Naive B cell (primary cell): ENCODE measurements at places on chromosomes 1 and 21.
A peak's percentile ranks its signal among the peaks of the same experiment; 100 is the strongest.

- no peak for DNase-seq
Observed at GRCh38 chr1:79117376-79117775, 110.8 kb upstream of the ADGRL4 start.

- DNase-seq: no peak
Observed at GRCh38 chr1:8845104-8846097, 28.0 kb upstream of the RERE start.

DNA sequence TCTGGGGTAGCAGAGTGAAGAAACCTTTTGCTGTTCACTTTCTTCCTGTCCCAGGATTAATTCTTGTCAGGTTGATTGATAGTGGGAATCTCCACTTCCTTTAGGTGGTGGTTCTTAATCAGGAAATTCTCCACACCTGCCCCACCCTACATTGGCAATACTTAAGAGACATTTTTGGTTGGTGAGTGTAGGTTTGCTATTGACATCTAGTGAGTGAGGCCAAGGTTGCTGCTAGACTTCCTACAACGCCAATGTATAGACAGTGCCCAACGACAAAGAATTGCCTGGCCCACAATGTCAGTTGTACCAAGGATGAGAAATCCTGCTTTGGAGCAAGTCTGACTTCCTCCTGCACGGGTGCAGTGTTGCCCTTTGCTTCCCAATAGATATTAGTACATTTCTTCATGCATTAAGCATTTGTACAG lies 38.5 kb downstream of the MAP3K7CL start:
- DNase-seq: no peak

- no peak for DNase-seq
Observed at GRCh38 chr1:48869116-48869893, 92.6 kb upstream of the BEND5 start.

- DNase-seq: peak; percentile 67
Observed at GRCh38 chr21:33299181-33299752, 25.5 kb upstream of the IFNAR1 start.

- no peak for DNase-seq
Observed at GRCh38 chr1:53929246-53929960, 16.1 kb downstream of the IFT25 start.

GRCh38 chr1:201146626-201147390 lies 7.5 kb downstream of the TMEM9 start:
- no peak for DNase-seq

DNA sequence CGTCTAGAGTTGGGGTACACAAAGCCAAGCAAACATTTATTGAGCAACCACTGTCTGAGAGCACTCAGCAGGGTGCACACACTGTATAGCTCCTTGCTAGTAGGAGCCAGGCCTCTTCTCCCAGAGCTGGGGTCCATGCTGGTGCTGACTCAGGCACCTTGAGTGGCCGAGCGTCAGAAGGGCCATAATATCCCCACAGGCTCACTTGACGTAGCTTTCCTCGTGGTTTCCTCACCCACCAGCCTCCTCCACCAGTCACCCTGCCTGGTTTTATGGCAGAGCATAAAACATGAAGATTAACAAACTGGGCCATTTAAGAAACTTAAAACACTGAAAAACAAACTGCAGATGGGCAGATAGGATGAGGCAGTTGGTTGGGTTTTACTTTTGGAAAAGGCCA lies 361.5 kb downstream of the HHAT start:
- no peak for DNase-seq

- DNase-seq: no peak
Observed at GRCh38 chr1:217137210-217137881, 414.1 kb upstream of the ESRRG start.

DNA sequence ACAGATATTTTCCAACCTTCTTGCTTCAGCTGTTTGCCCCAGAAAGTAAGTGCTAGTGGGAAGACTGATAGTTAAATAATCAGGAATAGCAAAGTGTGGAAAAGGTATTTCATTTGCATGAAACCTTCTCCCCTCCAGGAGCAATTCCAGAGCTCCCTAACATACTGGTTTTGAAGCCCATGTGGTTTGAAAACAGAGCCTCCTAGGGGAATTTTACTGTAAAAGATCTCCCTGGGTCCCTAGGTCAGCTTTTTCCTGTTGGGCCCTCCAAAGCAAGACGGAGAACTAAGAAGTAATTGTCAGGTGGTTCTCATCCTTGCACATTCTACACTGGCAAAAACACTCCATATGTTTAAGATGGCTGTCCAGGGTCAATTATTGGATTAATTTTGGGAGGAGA lies 218.7 kb upstream of the FOXD3 start:
- no peak for DNase-seq

- no peak for DNase-seq
Observed at GRCh38 chr21:45414396-45415187, 9.6 kb downstream of the COL18A1 start.

DNA sequence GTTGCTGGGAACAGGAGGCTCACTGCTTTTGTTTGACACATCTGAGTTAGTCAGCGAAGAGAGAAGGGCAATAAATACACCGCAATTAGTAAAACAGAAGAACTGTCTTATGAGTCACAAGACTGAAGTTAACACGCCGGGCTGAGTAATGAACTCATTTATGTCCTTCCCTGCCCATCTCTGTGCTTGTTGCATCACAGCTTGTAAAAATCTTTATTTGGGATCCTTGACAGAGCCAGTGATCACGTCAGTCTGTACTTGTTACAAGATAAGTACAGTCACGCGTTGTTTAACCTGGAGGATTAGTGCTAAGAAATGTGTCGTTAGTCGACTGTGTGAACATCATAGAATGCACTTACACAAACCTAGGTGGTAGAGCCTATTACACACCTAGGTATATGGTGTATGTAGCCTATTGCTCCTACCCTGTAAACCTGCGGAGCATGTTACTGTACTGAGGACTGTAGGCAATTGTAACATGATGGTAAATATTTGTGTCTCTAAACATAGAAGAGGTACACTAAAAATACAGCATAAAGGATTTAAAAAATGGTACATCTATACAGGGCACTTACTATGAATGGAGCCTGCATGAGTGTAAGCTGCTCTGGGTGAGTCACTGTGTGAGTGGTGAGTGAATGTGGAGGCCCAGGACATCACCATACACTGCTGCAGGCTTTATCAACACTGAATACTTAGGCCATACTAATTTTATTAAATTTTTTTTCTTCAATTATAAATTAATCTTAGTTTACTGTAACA lies 272.2 kb downstream of the TNR start:
- DNase-seq: no peak

- DNase-seq: no peak
Observed at GRCh38 chr1:233140499-233140898, 155.0 kb downstream of the PCNX2 start.

DNA sequence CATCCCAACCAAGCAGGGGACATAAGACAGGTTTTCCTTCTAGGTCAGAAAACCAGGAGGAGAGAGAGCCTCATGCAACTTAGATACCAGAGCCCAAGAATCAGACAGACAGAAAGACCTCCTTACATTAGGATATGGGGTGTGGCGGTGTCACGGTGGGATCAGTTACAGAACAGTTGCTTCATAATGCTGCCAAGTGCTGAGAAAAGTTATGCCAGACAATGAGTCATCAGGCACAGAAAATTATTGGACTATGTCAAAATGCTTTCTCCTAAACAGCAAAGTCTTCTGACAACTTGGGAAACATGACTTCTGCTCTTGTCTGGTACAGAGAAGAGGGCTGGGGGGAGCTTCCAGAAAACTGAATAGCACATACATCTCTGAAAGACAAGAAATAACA lies 1120.2 kb upstream of the TMPRSS15 start:
- DNase-seq: no peak

GRCh38 chr1:154955718-154956543 lies at the start of gene PBXIP1:
TSS of gene PBXIP1 (minus strand) at chr1:154956099. CDS start at chr1:154953721, 2,378 bp downstream.
- DNase-seq: peak; percentile 91

DNA sequence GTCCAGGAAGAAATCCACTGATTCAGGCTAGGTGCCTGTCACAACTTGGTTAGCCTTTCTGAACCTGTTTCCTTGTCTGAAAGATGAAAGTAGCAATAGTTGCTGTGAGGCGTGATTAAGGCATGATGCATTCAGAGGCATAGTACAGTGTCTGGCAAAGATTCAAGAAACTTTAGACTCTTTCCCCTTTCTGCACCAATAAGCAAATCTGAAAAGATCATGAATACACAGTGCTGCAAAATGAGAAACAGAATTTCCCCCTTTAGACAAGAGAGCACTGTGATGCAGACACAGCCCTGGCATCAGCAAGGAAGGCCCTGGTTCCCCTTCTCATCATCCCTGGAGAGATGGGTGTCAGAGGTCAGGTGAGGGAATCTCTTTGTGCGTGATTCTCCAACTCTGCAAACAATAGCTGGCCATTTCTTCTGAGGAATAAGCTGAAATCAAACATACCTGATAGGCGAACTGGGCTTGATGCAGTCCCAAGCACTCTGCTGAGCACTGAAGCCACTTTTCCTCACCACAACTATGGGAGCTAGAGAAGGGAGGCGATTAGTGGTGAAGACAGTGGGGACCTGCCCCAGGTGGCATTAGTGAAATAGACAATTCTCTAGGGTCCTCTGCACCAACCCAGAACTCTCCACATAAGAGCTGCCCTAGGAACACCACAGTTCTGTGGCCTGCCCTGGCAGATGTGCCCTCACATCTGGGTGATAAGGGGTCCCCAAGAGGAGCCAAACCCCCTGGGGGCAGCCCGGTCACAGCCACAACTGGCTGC lies 41.7 kb downstream of the ITPKB start:
- DNase-seq: peak; percentile 80
